ENCODE measurements at places on chromosomes 12 and 14.

DNA sequence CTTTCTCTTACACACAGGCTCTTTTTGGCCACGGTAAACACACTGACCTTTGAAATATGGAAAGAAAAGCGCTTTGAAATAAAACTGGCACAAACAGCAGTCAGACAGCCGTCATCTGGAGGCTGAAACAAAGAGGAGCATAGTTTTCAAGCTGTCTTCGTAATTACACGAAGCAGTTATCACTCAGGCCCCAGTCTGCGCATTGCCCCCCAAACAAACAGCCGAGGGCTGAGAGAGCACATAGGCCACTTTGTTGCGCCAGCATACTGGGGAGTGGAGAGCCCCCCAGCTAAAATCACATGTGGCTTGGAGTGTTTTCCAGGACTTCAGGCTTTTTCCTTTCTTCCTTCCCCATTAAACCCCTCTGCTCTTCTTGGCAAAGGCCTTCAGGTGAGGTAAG is 142.9 kb upstream of the BTG1 start:
- no peak for DNase-seq

- DNase-seq = no peak
Measured at GRCh38 chr12:71223139-71223538, 65.3 kb upstream of the TSPAN8 start.

DNA sequence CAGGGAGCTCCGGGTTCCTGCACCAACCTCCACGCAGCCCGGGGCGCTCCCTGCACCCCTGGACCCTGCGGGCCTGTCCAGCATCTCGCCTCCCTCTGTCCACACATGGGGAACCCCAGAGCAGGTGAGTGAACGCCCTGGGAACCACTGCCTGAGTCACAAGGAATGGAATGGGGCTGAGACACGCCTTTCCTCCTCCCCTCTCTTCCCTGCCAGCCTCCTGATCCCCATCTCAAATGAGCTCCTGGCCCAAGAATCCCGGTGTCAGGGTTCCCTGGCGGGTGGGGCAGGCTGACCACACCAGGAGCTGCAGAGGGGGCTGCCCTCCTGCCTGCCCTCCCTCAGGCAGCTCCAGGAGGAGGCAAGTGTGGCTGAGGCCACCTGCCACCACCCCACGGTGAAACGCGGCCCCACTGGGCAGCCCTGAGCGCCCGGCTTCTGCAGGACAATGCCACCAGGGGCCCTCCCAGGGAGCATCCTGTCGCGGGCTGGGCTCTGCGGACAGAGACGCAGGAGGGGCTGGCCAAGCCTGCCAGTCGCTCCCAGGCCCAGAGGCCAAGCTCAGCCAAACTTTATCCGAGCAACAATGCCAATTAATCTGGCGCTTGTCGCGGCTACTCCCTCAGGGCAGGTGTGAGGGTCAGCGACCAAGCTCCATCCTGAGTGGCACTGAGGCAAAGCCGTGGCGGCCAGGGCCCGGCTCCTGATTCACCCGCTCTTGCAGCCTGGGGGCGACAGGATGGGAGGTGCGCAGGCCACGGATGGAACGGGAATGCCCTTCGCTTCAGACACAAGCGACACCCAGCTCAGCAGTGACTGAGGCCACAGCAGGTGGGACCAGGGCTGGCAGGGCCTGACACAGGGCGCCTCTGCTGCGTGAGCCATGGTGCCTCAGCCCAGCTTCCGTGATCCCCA is 44.3 kb downstream of the GALNT9 start:
- DNase-seq = no peak

DNA sequence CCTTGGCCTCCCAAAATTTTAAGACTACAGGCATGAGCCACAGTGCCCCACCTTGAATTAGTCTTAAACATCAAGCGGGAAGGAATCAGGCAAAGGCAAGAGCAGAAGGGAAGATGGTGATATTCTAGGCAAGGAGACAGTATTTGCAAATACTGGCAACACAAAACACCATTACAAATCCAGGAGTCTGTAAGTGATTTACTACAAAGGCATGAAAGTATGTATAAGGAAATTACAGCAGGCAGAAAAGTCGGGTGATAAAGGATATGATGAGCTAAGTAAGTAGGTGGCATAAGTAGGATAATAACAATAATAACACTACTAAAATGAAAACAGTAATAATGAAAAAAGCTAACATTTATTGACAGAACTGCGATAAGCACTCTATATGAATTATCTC is 28.5 kb downstream of the FMNL3 start:
- DNase-seq = no peak

DNA sequence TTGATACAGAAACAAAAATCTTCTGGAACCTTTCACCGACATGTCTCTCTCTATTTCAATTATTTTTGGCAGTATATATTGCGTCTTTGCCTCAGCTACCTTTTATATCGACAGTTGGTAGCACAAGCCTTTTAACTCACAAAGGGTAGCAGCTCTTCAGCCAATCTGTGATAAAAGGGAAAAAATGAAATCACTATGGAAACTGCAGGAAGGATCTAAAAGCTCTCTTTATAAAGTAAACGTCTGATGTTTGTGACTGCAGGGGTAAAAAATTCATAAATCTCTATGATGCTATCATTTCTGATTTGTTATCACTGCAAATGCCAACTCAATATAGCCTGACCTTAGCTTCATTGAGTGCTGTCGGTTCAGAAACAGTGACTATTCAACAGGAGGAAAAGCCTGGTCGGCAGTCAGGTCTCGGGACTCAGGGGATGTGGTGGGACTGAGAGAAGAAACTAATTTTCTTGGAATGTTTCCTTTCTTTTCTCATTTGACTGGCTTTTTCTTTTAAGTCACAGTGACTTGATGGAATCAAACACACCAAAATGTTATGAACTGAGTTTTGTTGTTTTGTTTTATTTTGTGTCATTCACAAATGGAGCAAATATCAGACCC is 5.9 kb upstream of the RMST start:
- no peak for DNase-seq

DNA sequence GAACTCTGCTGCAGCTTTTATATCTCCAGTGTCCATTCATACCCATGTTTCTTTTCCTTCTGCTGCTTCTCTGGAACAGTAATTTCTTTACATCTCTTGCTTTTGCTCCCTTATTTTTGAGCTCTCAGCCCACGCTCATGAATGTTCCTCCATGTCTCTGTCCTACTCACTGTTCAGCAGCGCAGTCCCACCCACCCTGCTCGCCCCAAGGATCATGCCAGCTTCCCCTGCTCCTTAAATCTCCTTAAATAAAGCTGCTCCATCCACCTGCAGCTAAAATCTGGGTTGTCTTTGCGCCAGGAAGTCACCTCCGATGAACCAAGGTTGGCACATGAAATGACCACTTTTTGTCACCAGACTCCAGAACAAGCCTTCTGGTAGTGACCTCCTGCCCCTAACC is 201.1 kb upstream of the RGS6 start:
- DNase-seq = no peak

DNA sequence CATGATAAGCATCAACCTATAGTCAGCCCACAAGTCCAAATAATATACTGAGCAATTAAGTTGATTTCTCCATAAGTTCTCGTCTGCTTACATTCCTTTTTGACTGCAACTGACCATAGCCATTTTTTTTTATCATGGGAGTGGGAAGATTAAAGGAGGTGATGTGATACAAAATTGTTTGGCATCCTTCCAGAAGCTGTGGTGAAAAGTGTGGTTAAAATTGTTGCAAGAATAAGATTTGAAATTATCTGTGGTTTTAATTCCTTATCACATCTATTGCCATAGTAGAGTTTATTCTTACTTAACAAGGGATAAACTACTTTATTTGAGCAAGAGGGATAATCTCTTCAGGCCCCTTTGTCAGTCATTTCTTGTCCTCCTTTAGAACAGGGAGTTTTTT is 50.7 kb downstream of the LIN52 start:
- peak; percentile 65 for DNase-seq

Measured in hematopoietic multipotent progenitor cell treated with erythropoietin and hydrocortisone succinate and interleukin-3 and kit ligand, for 6 days (in vitro differentiated cells).